Activated naive CD4-positive, alpha-beta T cell treated with anti-CD3 and anti-CD28 coated beads, Interleukin-2, amount 50 U/mL, for 72 hours (primary cell): ENCODE measurements at places on chromosomes 5 and 9. TPM values are rescaled to one million over a fixed set of nuclear protein-coding genes. Genes with fewer than 3 reads are reported as not detected.

DNA sequence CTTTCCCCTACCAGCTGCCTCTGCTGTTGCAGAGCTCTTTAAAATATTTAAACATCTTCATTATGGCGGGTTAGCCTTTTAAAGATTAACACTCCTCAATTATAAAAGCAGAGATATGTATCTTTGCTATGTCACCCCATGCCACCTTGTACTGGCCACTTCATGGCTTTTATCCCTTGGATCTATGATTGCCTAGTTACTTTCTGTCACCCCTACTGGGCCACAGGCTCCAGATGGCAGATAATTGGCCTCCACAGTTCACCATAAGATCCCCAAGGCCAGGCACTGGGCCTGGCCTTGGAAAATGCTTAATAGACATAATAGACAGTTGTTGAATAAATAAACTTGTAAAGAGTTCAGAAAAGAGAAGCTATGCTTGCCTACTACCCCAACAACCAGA, 142.0 kb upstream of the SHB start:
- no peak for DNase-seq

DNA sequence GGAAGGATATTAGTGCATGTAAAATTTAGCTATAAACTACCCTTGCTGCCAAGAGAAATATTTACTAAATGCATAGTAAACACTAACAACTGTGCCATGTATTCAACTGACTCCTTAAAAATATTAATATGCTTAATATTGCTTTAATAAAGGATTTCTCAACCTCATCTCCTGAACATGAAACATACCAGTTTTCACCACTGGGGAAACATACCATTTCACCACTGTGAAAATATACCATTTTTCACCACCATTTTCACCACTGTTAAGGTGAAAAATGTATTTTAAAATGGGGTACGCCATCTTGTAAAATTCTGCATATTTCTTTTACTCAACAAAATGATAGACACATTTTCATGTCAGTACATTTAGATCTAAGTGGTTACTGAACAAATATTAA, 4.5 kb downstream of the RAB14 start:
- no peak for DNase-seq

DNA sequence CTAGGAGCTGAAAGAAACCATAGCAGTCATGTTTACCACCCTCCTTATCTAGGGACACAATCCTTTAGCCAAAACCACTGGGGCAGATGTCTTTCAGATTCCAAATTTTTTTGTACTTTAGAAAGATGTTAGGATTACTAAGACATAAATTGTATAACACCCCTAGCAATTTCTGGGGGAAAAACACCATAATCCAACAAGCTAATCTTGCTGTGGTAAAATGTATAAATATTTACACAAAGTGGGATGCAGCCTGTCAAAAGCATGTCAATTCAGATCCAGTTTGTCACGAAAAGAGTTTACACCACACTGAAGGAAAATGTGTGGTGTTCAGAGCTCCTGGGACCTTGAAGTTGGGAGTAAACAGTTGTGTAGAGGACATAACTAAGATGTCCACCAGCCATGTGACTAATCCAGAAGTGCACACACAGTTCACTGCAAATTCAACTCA, 274.3 kb downstream of the ADAMTSL1 start:
- DNase-seq: no peak

DNA sequence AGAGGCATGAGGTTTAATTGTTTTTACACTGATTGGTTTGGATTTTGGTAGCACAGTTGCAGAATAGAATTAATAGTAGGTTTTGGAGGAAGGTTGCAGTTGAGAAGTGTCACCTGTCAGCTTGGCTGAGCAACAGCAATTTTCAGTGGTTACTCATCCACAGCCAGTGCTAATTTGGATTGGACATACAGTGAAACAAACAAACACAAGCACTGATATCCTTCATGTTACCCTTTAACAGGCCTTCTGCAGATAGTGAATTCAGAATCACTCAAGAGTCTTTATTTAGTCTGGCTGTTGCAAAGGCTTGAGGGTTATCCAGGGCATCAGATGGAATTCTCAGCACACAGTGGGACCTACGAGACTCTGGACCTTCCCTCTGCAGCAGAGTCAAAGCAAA, 31.8 kb upstream of the POU4F3 start:
- no peak for DNase-seq

DNA sequence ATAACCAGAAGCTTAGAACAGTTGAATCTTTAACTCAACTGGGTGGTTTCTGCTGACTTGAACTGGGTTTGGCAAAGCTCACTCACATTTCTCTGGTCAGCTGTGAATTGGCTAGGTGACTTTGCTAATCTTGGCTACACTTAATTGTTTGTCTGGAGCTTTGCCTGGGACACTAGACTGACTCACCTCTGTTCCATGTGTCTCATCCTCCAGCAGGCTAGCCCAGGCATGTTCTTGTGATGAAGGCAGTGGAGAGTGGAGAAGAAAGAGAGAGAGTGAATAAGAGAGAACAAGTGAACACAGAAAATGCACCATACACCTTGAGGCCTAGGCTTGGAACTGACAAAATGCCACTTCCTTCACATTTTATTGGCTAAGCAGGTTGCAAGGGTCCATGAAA, 32.6 kb downstream of the SPATA31D1 start:
- DNase-seq: no peak

- no peak for DNase-seq
Measured at GRCh38 chr9:120187758-120188157, 392.2 kb downstream of the CDK5RAP2 start.

DNA sequence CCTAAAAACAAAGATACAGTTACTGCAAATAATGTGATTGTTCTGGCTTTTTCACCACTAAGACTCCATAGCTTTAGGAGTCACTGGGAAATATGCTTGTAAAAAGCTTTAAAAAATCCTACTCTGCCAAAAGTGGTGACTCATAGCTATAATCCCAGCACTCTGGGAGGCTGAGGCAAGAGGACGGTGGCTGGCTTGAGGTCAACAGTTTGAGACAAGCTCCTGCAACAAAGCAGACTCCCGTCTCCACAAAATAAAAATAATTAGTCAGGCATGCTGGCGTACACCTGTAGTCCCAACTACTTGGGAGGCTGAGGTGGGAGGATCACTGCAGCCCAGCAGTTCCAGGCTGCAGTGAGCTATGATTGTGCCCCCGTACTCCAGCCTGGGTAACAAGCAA, 406.4 kb downstream of the HTR1A start:
- no peak for DNase-seq

The GDNF gene
- total RNA-seq: not detected

The PKD2L2 gene
- 0.48 TPM for total RNA-seq
